NT2/D1 (cell line): ENCODE measurements at places on chromosomes 12 and 14.

- no peak for DNase-seq
Measured at GRCh38 chr14:23513818-23514643, 37.5 kb downstream of the ZFHX2 start.

- DNase-seq, result no peak
Measured at GRCh38 chr12:113061061-113061694, 4.6 kb downstream of the DTX1 start.

- no peak for DNase-seq
Measured at GRCh38 chr12:88509851-88510250, 70.4 kb downstream of the KITLG start.

- no peak for DNase-seq
Measured at GRCh38 chr14:56885825-56886224, 75.5 kb upstream of the OTX2 start.
